Fibroblast of upper back skin (primary cell): ENCODE measurements at places on chromosomes 7 and 10.

GRCh38 chr7:151012911-151013347 lies 11.4 kb downstream of the ATG9B start:
- peak; percentile 52 for DNase-seq

DNA sequence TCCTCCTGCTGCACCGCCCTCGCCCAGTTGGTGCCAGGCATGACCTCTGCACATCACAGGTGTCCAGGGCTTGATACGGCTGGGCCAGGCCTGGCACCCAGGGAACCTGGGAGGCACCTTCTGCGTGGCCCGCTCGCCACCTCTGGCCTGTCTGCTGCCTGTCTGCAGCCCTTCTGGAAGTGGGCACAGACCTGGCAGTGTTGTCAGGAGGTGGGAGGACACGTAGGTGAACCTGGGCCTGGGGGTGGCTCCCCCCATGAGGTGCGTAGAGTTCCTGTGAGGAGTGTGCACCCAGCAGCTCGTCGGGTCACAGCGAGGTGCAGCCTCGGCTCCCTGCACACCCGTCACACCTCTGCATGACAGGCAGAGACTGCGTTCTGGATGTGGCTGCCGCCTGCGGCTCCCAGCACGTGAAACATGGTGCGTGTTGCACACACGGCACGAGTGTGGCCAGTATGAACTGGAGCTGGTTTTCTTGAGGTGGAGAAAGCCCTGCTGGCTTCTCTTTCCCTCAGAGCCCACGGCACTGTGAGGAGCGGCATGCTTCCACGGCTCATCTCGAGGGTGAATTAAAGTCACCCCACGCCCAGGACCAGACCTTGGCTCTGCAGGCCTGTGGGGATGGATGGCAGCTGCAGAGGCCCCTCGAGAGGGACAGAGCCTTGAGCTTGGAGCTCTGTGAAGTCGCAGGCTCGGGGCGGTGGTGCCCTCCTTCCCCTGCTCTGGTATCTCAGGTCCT lies 24.8 kb downstream of the INPP5A start:
- DNase-seq: no peak

DNA sequence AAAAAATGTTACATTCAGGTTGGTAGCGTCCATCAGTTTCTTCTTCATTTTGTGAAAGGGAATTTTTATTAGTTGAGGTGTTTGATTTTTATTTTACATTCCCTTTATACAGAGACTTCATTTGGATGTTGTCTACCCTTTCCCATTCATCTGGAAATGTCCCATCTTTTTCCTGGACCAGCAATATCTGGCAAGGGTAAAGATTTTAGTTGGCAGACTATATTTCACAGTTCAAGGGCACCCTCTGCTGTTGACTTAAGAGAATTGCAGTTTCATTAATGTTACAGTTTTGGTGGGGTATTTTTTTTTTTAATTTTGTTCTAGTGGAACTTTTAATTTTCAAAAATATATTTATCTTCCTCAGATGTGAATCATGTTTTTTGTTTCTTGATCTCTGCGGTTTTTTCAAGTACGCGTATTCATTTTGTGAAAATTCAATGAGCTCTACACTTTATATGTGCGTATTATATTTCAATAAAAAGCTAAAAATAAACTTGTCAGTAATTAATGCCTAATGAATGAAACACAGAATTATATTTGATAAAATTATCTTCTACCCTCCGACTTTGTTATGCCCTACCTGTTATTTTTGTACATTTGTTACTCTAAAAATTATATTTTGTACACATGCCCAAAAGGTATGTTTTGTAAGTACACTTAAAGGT lies 97.9 kb upstream of the KLF14 start:
- DNase-seq: peak; percentile 60

DNA sequence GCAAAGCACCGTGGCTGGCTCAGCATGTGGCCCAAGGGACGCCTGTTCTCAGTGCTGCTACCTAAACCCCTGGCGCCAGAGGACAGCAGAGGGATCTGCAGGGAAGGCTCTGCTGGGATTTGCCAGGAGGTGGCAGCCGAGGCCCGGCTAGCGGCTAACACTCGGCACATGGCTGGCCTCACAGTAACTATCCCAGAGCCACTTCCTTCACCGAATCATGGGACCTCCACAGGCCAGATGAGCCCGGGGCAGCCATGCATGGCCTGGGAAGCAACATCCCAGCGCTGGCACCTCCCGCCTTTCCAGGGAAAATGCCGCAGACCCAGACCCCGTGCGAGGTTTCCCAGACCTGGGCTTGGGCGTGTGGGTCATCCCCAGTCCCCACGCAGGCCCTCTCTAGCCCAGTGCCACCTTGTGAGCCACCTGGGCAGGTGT lies 36.4 kb downstream of the DPYSL4 start:
- DNase-seq: peak; percentile 71

- no peak for DNase-seq
Measured at GRCh38 chr7:106704000-106704840, 43.3 kb upstream of the CCDC71L start.

DNA sequence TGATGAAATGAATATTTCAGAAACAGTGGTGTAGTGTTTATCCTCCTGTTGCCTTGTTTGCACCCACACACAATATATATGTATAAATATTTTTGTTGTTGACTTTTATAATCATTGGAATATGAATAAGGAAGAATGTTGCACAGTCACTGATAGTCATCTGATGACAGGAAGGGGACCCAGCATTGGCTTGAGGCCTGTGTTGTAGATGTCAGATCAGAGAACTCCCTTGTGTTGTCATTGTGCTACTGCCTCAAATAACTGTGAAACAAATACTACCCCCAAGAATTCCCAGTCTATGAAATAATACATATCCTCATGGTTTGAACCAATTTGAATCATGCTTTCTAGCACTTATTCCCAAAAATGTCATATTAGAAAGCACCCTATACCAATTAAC lies 84.0 kb downstream of the NRG3 start:
- DNase-seq: no peak
